A549 treated with CORT108297 at 1 μM for 4 hours (cell line): ENCODE measurements at places on chromosomes 3 and 15. TPM values are rescaled to one million over a fixed set of nuclear protein-coding genes. Genes with fewer than 3 reads are reported as not detected.

Gene CCDC51
- total RNA-seq = 25.0 to 29.1 TPM (median 27.4 TPM) in 5 replicates

Gene TJP1
- 56.8 to 78.8 TPM (median 66.1 TPM) in 5 replicates for total RNA-seq

Gene FBXO40
- total RNA-seq = not detected in 5 replicates

Gene SAMMSON
- total RNA-seq = not detected in 5 replicates

Gene MAGEL2
- total RNA-seq = 0.01 to 0.02 TPM in 2 of 5 replicates, not detected in the others

Gene GTPBP8
- total RNA-seq = 14.0 to 17.7 TPM (median 15.7 TPM) in 5 replicates

Gene CD86
- total RNA-seq = not detected in 5 replicates

Gene BFSP2
- total RNA-seq = not detected in 5 replicates

Gene ARHGEF26
- 5.6 to 6.7 TPM (median 6.1 TPM) in 5 replicates for total RNA-seq

Gene HRG
- not detected in 5 replicates for total RNA-seq

Gene CHD2
- total RNA-seq = 26.4 to 31.0 TPM (median 29.2 TPM) in 5 replicates

Gene CCDC80
- total RNA-seq = 30.9 to 66.0 TPM (median 50.8 TPM) in 5 replicates

Gene TNNC1
- 0.92 to 1.5 TPM (median 1.2 TPM) in 5 replicates for total RNA-seq
